ENCODE measurements at places on chromosomes 5 and 9.

DNA sequence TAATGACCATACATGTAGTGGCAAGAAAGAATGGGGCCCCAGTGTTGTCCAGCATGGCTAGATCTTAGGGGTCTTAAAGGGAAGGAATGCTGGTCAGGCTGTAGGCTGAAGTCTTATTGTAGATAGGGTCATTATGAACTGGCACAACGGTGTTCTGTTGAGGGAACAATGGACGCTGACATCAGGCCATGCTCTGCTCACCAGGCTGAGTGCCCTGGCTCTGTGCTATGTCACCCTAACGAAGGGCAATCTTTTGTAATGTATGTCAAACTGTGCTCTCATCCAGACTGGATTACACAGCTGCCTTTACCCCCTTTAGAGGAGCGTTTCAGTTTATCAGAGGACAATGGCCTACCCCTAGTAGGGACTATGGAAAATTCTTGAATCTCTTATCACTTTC, 14.6 kb upstream of the ZNF608 start:
- DNase-seq = no peak

DNA sequence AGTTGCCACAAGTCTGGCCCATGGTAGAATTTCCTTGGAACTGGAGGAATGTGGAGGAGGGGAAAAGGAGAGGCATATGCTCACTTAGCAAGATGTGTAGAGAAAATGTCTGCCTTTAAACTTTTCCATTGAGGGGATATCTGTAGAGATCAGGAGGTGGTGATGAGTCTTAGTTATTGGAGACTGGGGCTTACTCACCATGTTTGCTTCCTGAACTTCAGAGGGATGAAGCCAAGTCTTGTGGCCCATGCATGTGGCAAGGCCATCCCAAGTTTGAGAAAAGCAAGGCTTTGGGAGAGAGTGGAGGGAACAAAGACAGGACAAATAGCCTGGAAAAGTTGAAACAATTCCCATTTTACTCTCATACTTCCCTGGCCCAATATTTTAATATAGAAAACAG, 124.5 kb downstream of the GDNF start:
- DNase-seq = no peak

DNA sequence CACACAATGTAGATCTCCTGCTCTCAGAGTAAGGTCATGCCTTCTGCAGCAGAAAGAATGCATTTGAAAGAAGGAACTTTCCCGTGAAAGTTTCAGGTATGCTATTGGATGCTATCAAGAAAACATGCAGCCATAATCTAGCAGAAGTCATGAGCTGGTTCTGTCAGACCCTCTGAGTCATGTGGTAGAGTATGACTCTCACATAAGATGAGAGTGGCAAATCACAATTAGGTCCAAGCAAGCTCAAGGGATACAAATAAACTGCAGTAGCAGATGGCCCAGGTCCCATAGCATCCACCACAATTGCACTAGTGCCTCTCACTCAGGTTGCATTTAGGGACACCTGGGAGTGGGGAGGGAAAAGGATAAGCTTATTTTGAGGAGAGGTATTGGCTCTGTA, 292.8 kb downstream of the ASTN2 start:
- DNase-seq = no peak

GRCh38 chr5:1478271-1479035, 33.2 kb upstream of the SLC6A3 start:
- DNase-seq = no peak

DNA sequence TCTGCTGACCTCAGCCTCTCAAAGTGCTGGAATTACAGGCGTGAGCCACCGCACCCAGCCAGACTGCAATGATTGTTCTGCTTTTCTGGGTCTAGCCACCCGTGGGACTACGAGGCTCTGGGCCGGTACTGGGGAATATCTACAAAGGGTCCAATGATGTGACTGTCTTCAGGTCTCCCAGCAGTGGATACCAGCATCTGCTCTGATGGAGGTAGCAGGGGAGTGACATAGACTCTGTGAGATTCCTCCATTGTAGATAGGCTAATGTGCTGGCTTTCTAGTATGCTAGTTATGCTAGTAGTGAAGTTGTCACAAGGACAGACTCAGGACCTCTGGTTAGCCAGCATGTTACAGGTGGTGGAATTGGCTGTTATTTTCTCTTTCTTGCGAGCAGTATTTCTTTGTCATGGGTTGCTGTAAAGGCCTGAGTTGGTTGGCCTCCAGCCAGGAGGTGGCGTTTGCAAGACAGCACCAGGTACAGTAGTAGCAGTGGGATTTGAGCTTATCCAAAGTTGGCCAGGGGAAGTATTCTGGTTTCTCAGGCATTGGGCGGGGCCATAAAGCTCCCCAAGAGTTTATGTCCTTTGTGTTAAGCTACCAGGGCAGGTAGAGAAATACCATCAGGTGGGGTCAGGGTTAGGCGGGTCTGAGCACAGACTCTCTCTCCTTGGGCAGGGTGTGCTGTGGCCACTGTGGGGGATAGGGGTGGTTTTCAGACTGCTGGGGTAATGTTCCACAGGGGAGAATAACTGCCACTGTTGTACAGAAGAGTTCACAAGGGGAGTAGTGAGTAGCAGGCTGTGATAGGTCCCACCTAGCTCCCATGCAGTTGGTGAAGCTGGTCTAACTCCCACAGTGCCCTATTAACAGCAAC, 105.2 kb downstream of the SGCD start:
- no peak for DNase-seq

DNA sequence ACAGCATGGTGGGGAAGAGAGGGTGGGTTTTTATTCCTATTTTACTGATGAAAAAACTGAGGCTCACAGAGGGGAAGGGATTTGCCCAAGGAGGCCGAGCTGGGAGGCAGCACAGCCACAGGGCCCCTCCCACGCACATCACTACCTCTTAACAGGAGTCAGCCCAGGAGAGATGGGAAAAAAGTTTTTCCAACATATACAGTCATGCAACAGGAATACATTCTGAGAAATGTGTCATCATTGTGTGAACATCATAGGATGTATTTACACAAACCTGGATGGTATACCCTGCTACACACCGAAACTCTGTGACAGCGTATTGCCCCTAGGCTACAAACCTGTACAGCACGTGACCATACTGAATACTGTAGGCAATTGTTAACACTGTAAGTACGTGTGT, 11.6 kb downstream of the TRAF1 start:
- no peak for DNase-seq

GRCh38 chr9:108445431-108446071, 410.2 kb downstream of the ACTL7B start:
- no peak for DNase-seq

GRCh38 chr5:76351176-76351575, 51.9 kb upstream of the IQGAP2 start:
- no peak for DNase-seq

DNA sequence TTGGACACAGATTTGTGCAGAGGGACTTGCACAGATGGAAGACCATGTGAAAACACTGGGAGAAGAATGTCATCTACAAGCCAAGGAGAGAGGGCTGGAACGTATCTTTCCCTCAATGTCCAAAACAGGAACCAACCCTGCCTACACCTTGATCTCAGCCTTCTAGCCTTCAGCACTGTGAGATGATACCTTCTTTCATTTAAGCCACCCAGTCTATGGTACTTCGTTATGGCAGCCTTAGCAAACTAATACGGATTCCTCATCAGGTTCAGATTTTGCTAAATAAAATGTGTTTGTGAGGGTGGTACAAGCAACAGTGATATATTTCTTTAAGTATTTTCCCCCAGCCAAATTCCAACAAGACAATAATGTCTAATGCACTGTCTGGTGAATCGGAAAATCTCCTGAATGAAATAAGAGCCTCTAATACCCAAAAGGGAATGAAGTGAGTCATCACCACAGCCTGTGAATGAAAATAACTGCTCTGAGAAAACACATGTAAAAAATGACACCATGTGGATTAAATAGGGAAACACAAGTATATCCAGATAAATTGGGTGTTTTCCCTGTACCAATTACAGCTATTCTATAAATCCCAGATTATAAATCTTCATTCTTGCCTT, 182.8 kb upstream of the TARS1 start:
- DNase-seq = no peak

DNA sequence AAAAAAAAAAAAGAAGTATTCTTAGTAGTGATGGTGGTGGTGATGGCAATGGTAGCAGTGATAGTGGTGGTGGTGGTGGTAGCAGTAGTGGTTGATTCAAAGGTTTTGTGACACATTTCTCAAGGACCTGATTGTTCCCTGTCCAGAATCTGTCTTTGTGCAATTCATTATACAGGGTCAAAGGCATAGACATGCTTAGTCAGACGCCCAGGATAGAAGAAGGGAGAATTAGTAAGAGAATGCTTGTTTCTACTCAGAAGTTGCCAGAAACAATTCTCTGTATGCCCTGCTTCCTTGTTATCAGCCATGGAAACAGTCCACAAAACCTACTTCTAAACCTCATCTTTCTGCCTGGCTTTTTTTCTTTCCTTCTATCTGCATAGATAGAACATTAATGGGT, 89.4 kb downstream of the SLC44A1 start:
- DNase-seq = no peak

- DNase-seq = no peak
Observed at GRCh38 chr9:97237311-97237786, 70.1 kb upstream of the CCDC180 start.

DNA sequence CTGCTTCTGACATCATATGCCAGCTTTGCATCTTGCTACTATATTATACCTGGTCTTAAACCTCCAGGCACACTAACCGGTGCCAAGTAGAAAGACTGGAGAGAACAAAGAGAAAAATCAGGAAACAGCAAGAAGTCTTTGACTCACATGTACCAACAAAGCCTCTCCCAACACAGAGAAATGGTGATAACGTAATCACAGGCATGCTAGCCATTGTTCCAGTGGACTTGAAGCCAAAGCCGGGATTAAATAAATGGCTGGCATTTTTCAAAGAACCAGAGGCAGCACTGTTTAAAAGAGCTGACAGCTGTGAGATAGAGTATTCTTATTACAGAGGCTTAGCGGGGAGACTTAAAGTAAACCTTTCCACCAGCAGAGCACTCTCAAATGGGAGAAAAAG, 148.4 kb upstream of the NFIL3 start:
- DNase-seq = no peak

DNA sequence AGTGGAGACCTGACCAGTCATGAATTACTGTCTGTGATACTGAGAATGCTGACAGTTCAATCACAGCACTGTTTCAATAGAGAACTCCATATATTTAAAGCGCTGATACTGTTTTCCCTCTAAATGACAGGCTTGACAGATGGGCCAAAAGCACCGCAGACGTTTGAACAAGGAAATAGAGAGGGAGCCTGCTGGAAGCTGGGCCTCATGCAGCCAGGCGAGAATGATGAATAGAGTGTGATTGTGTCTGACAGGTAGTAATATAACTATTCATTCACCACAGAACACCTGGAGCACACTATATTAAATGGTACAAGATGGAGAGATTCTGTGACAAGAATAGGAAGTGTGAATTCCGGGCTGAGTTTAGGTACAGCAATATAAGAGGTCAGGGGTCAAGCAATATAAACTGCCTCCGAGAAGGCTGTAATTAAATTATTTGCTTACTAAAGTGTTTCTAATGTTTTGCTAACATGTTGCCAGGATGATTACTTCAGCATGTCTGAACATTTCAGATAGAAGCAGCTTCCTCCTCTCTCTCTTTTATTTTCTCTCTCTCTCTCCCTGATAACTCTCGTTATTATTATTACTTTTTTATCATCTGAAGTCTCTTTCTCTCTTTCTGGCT, 297.7 kb downstream of the CSNK1G3 start:
- no peak for DNase-seq

DNA sequence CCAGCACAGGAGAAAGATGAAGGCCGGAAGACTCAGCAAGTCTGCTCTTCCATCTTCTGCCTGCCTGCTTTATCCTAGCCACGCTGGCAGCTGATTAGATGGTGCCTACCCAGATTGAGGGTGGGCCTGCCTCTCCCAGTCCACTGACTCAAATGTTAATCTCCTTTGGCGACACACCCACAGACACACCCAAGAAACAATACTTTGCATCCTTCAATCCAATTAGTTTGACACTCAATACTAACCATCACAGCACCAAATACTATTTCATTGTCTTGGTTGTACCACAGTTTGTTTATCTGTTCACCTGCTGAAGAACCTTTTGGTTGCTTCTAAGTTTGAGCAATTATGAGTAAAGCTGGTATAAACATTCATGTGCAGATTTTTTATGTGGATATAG, 23.7 kb downstream of the SMIM32 start:
- DNase-seq = no peak

GRCh38 chr9:75985515-75985914, 95.0 kb downstream of the PCSK5 start:
- DNase-seq = no peak

- no peak for DNase-seq
Observed at GRCh38 chr5:11992518-11992917, 88.3 kb upstream of the CTNND2 start.

DNA sequence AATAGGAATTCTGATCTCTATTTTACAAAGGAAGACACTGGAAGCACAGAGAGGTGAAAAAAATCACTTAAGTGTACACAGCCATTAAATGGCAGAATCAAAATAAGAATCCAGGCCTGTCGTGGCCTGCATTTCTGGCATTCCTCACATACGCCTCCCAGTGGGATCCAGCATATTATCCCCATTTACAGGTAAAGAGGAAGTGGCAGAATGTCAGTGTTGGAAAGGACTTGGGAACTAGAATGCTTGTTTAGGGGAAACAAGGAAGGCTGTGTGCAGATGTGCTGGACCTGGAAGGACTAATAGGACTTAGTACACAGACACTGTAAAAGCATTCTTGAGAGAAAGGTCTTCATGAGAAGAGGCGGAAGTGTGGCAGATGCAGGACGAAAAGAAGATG, 241.8 kb downstream of the TRIM32 start:
- DNase-seq = no peak

- no peak for DNase-seq
Observed at GRCh38 chr9:81673310-81673709, 16.0 kb downstream of the TLE1 start.

GRCh38 chr9:117156771-117157535, 257.9 kb downstream of the ASTN2 start:
- no peak for DNase-seq

Measured in T-helper 9 cell (primary cell).